ENCODE measurements at places on chromosomes 5 and 9.

DNA sequence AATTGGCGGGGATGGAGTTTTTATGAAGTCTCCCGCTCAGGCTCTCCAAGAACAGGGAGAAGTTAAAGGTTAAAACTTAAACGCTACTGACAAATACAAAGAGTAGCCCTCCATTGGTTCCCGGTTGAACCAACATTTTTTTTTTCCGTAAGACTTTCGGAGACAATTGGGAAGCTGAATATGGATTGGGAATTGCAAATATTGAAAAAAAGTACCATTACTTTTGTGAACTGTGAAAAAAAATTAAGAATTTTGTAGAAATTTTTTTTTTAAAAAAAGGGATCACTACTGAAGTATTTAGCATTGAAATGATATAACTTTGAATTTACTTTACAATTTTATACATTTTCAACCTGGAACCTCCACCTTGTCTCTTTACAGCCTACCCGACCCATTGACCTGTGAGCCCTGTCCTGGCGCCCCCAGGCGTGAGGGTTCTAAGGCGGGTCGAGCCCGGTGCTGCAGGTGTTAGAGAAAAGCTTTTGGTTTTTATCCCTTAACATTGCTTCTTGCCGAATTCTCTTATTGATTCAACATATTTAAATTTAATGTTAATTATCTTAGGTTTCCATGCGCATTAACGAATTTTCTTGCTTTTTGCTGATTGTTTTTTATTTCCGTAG, 448 bp upstream of the ZNF782 start:
- DNase-seq = no peak

DNA sequence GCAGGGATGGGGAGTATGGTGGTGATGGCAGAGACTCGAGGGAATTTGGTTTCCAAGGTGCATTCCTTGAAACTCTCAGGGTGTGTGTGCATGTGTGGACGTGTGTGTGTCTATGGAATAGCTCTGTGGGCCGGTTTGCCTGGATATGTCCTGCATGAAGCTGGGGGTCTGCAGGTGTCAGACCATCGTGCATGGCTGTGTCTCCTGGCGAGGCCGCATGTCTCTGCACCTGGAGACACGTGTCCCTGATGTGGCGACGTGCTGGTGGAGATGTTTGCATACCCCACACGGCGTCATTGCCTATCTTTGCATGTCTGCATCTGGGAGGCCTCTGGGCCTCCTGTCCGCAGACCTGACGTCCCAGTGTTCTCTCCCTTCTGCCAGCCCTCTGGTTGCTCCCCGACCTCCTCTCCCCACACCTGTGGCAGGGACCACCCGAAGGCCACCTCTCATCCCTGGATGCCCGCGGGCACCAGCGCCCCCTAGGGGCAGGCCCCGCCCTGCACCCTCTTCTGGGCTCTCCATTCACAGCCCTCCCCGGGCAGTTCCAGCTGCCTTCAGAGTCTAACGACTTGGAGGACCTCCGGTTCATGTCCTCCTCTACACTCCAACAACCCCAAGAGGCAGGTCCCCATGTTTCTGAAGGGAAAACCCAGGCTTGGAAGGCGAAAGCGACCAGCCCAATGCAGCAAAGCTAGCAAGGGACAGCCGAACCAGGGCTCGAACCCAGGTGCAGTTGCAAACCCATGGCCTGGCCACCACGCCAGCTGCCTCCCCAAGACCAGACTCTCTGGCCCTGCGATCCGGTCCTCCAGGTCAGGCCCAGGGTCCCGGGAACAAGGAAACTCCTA, 88.6 kb downstream of the LMX1B start:
- DNase-seq = no peak

DNA sequence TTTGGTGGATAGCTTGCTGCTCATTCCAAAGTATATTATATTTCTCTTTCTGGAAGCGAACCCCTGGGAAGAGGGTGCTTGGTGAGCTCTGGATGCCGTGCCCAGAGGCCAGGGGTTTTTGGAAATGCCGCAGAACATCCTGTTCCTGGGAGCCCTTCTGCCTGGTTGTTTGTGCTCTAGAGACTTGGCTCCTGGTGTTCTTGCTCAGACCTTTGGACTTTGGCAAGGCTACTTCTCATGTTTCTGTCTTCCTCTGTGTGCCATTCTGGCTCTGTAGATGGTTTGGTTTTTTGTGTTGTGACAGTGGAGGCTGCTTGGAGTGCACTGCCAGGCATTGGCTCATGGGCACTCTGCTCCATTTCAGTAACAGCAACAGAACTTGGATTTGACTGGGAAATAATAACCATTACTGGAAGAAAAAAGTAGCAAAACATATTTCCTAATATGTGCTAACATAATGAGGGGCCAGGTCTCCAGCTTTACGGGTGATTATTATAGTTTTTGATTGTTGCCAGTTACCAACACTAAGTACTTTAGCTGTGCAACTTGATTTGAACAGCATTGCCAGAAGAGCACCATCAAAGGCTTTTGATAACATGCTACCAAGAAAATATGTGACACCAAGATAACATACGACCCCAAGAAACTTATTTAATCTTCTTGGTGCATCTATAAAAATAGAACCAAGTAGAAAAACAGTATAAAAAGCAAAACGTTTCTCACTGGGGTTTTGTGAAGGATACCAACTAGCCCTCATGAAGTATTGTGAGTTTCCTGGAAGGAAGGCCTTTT, 94.2 kb downstream of the PCSK1 start:
- no peak for DNase-seq

- DNase-seq = no peak
These were observed 7.0 kb downstream of the DOLK start for GRCh38 chr9:128940271-128940921.

GRCh38 chr9:22052376-22052945, 43.4 kb upstream of the CDKN2B start:
- no peak for DNase-seq

GRCh38 chr9:91682806-91683205, 259.2 kb upstream of the NFIL3 start:
- DNase-seq = no peak

DNA sequence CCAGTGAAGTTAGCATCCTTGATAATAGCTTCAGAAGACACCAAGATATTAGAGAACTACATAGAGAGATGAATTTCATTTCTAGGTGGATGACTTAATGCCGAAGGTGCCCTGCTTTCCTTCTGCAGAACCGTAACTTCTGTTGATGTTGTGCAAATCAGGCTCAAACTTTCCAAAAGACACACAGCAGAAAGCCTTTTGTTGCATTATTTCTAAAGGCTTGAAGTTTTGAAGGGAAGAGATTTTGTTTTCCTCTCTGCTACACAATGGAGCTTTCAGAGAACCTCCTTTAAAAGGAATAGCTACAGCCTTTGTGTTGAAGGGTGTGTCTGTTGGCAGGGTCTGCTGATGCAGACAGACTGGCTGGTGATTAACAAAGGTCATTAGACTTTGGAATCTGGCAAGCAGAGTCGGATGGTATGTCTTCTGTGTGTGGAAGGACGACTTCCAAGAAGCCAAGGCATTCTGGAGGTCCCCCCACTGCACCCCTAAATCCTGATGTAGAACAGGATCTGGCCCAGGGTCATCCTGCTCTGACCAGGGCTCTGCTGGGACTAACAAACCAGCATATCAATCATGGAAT, 57.8 kb downstream of the ZNF462 start:
- DNase-seq = no peak

DNA sequence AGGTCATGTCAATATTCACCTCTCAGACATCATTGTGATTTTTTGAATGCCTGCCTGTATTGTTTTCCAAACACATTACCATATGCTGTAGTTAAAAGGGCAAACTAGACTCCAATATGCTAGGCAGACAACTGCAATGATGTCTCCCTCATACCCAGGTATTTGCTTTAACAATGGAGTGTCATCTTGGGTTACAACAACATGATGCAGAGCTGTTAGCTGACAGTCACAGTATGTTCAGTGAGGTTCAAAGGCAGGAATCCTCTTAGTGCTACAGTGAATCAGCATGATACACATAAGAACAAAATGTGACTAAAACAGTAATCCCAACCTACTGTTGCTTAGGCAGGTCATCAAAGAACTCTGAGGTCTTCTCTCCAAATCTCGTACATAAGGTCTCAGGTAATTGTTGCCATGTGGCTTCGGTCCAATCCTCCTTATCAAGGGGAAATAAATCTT, 24.0 kb downstream of the OR1J1 start:
- DNase-seq = no peak

GRCh38 chr9:38272710-38273109, 119.8 kb upstream of the ALDH1B1 start:
- DNase-seq = no peak

DNA sequence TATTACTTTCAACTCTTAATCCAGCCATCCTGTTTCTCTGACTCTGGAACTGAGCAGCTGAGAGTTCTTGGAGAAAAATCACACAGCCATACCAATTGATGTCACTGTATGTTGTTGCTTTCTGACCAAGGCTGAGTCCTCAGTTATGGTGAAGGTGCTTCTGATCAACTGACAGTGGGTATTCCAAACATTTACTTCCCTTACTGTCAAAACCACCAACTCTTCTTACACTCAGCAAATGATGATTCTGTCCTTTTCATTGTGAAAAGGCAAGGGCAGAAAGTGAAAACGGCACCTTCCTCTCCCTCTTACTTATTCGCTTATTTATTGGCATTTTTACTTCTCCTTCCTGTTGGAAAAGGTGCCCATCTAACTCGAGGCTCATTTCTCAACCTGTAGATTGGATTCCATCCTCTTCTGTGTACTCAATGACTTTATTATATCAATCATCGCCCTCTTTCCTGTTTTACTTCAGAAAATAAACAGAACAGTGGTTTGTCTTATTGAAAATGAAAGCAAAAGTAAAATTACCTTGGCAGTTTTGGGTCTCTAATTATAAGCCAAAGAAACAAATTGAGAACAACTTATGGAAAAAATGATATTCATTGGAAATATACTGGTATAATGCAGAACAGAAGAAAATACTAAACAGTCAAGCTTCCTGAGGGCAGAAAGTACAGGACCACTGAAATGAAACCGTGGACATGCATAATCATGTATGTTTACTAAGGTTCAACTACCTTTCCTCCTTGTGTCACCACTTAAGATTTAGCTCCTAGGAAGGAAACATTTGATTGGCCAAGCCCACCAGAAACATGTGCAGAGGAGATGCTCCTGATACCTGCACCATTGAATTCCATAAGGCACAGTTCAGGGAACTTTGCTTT, 104.5 kb upstream of the CHD1 start:
- DNase-seq = no peak

DNA sequence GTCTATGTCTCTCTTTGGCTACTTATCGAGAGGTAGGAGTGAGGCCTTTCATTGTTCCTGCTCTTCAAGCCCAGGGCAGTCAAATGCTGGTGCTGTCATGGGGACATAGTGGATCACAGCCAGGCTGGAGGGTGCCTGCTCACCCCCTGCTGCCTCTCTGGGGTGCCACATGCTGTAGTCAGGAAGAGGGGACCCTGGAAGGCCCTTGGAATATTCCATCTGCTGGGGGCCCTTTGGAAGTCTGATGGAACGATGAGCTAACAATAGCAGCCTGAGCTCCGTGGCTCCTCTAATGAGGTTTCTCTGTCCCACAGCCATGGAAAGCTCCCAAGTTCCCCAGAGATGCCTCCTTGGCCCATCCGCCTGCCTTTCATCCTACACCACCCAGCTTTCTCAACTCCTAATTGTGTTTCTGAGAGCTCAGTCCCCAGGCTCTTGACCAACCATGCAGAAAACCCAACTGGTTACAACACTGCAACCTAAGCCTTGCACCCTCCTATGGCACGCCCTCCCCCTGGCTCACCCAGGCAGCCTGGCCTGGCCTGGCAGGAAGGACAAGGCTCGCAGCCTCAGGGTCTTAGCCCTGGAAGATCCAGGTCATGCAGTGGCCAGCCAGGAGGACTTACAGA, 91.7 kb downstream of the NRG2 start:
- DNase-seq = no peak

- no peak for DNase-seq
These were observed 152.6 kb downstream of the RGS3 start for GRCh38 chr9:113616116-113616515.

DNA sequence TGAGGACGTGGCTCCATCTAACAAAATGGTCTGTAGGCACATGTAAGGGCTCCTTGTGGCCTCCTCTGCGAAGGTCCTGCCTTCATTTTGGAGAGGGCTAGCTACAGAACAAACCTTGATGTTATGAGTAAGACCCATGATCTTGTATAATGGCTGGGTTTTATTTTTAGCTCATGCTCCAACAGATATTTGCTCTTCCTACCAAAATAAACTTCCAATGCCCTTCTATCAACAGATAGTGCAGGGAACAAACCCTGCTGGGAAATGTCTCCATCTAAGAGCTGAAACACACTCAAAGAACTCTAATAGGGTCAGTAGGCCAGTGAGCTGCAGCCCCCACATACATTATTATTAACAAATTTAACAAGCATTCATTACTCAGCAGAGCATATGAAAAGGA, 189.5 kb downstream of the LURAP1L start:
- DNase-seq = no peak

DNA sequence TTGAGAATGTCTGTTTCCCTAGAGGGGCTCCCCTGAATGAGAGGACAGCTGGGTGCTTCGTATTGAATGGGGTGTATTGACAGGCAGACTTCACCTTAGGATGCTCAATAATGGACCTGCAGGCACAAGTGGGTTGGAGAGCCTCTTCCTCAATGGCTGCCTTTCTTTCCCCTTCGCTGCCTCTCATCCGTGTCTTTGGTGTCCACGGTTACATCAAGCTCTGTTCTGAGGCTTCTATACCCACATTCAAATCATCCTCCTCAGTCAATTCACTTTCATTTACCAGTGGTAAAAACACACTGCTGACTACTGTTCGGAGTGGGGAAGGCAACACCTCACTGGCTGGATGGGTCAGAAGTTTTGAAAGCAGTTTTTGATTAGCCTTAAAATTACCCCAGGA, 20.6 kb downstream of the LIX1 start:
- peak; percentile 39 for DNase-seq

DNA sequence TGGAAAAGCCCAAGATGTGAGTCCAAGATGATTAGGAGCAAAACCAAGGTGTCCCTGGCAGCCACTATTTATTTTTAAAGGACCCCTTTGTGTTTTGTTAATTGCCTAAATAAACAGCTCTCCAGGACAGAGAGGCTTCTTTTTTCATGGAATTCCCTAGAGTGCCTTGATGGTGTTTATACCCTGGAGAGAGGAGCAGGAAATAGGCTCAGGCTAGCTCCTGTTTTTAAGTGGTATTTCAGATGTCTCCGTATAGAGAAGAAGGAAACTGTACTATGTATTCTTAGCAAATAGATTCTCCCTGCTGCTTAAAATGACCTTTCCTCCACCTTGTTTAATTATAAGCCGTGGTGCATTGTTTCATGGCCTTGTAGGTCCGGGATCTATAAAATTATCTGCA, 292.4 kb downstream of the CD180 start:
- DNase-seq = no peak

DNA sequence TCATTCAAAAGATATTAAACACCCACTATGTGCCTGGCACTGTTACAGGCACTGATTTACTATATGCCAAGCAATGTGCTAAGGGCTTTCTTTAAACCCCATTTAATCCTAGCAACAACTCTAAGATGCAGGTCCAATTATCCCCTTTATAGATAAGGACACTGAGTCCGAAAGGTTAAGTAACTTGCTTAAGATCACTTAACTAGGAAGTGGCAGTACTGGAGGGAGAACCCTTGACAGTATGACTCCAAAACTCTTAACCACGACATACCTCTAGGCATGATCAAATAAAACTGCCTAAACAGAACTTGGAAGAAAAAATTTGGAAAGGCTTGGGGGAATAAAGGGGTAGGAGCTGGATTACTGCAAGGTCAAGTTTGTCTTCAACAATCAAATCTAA, 1.7 kb downstream of the RAB14 start:
- no peak for DNase-seq
